ENCODE measurements at places on chromosomes 7 and 10. TPM values are rescaled to one million over a fixed set of nuclear protein-coding genes. Genes with fewer than 3 reads are reported as not detected.

DNA sequence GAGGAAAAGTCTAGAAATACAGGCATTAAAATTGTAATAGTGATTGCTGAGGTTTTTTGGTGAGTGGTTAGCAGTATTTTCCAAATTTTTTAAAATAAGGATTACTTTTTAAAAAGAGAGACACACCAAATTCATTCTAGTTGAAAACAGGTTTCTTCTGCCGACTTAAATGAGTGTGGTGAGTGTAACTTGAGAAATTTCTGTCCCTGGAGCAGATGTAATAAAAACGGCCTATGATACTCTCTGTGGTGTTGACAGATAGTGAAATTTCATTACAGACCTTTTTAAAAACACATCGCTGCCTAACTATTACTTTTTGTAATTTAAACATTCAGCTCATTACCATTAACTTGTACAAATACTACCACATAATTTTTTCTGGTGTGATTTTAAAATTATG is 90.1 kb downstream of the CYP51A1 start:
- DNase-seq = no peak

- DNase-seq = no peak
Observed at GRCh38 chr7:70919481-70920073, 212.4 kb upstream of the GALNT17 start.

GRCh38 chr10:21092683-21093524 is 195.8 kb upstream of the NEBL start:
- DNase-seq = peak; percentile 72

GRCh38 chr7:24898691-24899090 is 81.3 kb downstream of the OSBPL3 start:
- peak; percentile 82 for DNase-seq

DNA sequence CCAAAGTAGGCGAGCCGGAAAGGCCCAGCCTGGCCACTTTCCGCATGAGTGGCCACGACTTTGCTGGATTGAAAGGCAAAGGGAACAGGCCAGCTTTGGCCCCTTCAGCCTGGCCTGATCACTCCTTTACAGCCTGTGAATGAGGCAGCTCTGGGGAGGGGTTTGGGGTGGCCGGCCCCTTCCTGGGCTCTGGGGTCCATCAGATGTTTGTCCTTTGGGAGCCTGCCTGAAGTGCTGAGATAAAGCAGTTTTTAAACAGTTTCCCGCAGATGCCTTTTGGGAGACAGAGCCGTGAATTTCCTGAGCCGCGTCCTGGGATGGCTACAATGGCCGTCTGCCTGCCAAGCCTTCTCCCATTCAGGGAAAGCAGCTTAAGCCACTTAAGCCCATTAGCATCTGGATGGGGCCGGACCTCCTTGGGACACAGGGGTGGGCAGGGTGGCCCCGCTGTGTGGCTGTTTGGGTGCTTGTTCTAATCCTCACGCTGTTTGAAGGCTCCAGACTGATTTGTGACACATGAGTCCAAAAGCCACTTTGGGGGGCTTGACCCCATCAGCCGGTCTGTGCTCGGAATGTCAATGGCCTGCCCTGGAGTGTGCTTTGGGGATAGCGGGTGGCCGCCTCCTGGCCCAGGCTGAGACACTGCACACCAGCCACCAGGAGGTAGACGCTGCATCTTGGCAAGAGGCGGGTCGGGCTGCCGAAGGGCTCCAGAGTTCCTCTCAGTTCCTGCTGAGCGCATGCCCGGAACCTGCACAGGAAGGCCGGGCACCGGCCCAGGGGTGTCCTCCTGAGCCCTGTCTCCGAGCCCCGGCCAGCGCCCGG is 38.9 kb downstream of the NKX6-2 start:
- DNase-seq = no peak

- peak; percentile 50 for DNase-seq
Observed at GRCh38 chr7:106031300-106032035, 68.4 kb downstream of the CDHR3 start.

GRCh38 chr7:68313806-68314205 is 1284.5 kb upstream of the AUTS2 start:
- DNase-seq = no peak

DNA sequence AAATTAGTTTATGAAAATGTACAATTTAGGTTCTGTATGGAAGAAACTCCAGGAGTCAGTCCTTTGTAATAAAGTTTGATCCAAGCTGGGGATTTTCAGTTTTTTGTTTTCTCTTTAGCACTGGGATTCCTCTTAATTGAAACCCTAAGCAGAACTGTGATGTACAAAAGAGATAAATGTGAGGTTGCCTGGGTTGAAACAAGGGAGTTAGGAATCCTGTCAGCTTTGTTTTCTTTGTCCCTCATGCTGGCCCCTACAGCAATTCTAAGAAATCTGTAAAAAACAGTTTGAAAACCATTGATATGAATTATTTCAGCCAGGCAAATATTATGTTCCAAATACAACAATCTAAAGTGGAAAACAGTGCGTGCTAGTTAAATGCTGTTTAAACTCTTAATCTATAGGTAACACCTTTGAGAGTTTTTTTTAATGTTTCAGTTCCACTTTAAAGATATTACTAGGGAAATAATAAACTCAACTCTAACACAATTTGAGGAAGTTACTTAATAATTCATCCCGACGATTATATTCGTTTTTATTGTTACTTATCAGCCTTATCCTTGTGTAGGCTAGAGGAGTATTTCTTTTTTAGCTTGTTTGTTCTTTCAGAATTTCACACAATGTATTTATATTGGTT is 65.3 kb downstream of the SGCE start:
- no peak for DNase-seq

- no peak for DNase-seq
Observed at GRCh38 chr10:99593312-99593711, 26.9 kb downstream of the SLC25A28 start.

DNA sequence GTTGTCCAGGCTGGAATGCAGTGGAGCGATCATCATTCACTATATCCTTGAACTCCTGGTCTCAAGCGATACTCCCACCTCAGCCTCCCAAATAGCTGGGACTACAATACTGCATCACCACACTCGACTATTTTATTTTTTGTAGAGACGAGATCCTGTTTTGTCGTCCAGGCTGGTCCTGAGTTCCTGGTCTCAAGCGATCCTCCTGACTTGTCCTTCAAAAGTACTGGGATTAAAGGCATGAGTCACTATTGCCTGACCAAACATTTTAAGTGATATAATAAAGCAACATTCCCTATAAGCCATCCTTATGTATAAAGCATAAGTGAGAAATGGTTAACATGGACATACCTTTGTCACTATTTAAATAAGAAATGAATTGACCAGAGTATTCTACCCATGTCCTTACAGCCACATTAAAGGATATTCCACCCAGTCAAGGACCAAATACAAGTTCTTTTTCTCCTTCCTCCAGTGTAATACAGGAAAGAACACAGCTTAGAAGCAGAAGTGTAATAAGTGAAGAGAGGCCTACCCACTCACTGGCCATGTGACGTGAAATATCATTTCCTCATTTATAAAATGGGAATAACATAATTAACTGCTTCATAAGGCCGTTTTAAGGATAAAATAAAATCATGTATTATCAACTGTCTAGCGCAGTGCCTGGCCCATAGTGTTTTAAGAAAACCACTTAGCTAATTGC is 82.0 kb downstream of the DOCK4 start:
- DNase-seq = no peak

DNA sequence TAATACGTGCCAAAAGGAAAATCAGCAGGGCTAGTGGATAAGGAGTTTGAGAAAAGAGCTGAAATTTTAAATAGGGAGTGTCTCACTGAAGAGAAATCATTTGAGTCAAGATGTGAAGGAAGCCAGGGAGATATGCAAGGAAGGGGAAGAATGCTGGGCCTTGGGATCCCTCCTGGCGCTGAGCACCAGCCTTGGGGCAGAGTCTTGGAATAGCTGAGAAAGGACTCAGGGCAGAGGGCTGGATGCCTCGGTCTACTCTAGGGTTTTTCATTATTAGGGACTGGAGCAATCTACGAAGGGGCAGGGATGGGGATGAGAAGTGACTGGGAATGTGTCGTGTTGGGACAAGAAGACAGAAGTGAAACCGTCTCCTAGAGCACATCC is 484 bp downstream of the ZWINT start:
- DNase-seq = no peak

DNA sequence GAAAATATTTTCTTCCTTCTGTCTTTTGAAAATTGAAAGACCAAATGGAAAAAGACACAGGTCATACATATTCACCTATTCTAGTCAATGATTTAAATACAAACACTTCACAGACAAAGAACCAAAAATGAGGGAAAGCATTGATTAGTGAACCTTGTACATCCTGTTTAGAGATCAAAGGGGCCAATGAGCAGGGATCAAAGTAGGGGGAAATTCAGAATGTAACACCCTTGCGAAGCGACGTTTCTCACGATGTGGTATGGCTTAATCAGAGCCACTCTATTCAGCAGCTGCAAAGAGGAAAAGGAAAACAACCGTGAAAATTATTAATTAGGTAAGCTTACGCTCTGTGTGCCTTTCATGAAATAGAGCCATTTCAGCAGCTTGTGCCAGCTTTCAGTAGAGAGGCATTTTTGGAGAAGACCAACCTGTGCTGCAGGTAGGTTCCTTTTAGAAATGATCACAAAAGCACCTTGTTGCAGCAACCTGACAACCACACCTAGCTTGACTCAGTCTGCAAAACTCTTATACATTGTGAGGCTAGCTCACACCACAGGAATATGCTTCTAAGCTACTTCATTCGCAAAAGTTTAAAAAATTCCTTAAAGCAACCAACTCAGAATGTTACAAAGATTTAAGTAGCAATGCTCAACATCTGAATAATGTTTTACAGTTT is 78.0 kb downstream of the DKK1 start:
- DNase-seq = no peak

GRCh38 chr7:77443042-77443441 is 26.9 kb upstream of the GSAP start:
- DNase-seq = no peak

GRCh38 chr10:49078433-49078832 is 36.9 kb downstream of the VSTM4 start:
- DNase-seq = no peak

DNA sequence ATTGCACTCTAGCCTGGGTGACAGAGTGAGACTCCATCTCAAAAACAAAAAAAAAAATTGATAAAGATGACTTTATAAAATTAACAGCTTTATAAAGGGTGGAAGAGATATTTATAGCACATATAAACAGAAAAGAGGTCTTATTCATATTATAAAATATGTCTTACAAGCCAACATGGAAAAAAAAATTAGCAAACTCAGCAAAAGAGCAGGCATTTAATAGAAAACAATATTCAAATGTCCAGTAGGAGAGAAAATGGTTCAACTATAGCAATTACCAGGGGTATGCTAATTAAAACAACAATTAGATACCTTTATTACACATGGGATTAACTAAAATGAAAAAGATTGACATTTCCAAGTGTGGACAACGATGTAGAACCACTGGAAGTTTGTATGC is 929.1 kb downstream of the REEP3 start:
- no peak for DNase-seq

- no peak for DNase-seq
Observed at GRCh38 chr7:107090457-107090856, 46.0 kb downstream of the PRKAR2B start.

GRCh38 chr10:122388287-122388997 is 13.9 kb downstream of the PLEKHA1 start:
- DNase-seq = no peak

- DNase-seq = peak; percentile 7
Observed at GRCh38 chr7:84317536-84317935, 122.9 kb upstream of the SEMA3A start.

GRCh38 chr10:5484205-5484604 is 15.2 kb downstream of the CALML5 start:
- peak; percentile 12 for DNase-seq

DNA sequence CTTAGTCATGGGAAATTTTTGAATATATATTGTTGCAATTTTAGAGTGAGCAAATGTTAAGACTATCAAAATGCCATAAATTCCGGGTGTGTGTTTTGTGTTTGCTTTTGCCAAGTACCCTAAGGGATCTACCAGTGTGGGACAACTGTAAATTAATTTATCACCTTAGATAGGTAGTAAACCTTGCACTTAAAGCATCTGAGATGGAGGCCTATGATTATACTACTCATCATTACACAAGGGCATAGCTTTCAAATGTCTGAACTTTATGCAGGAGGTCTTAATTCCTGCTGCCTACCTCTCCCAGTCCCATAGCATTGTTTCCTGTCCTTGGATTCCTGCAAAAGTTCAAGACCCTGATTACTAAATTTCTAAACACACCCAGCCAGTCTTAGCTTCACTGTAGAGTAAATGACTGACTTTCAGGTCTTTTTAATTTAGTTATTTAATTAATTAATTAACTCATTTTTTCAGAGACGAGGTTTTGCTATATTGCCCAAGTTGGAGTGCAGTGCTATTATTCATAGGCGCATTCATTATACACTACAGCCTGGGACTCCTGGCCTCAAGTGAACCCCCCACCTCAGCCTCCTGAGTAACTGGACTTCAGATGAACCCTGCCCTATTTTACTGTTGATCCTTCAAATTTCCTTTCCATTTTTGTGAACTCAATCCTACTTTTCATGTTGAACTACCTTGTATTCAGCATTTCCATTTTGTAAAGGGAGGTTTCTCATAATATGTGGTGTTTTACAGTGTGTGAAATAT is 47.0 kb downstream of the THSD7A start:
- no peak for DNase-seq

DNA sequence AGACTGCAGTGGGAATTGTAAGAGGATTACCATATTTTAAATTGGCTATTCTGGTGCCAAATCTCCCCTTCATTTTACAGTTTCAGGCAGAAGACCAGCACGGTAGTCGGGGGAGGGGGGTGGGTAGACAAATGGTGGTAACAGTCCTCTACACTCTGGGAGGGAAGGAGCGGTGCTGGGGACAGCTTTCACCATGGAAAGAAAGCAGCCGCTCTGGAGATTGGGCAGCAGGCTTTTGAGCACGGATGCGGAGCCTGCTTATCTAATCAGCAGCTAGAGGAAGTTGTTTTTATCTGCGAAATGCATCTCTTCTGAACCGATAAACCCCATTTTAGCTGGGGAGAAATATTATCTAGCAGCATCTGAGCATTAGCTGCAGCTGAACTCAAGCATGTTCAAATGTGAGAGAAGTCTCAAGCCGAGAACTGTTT is 28.7 kb downstream of the IKZF1 start:
- no peak for DNase-seq

- DNase-seq = no peak
Observed at GRCh38 chr10:71493741-71494140, 97.0 kb downstream of the CDH23 start.

The ADAM22 gene
- total RNA-seq = 0.51 TPM

The SCD gene
- 367 TPM for total RNA-seq

The CRPPA gene
- total RNA-seq = 1.5 TPM

The SFTPA1 gene
- total RNA-seq = not detected

The MICALL2 gene
- total RNA-seq = 60.1 TPM

The GOLGA7B gene
- not detected for total RNA-seq

The SPACDR gene
- total RNA-seq = under 0.01 TPM

The DNAH11 gene
- total RNA-seq = 0.33 TPM

The SORBS1 gene
- total RNA-seq = 0.26 TPM

The ANKRD30A gene
- not detected for total RNA-seq

The RBP4 gene
- not detected for total RNA-seq

The GNAI1 gene
- total RNA-seq = 68.9 TPM

Measured in fibroblast of lung (primary cell).